ENCODE measurements at places on chromosomes 16 and 17.

DNA sequence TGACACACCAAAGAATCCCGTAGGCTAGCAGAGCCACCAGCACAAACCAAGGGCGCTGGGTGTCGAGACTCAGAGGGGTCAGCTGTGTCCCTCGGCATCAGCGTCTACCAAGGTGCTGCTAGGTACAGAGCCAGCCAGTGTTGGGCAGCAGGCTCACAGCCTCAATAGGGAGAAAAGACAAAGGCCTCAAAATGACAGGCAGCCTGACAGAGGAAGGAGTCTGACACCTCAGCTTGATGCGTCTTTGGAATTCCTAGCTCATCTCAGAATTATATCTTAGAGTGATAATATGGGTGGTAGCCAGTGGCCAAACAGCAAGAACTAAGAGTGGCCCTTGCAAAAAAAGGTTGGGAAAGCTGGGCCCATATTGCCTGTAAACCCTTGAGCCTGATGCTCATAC is 45.9 kb downstream of the HS3ST3B1 start:
- DNase-seq, result no peak

DNA sequence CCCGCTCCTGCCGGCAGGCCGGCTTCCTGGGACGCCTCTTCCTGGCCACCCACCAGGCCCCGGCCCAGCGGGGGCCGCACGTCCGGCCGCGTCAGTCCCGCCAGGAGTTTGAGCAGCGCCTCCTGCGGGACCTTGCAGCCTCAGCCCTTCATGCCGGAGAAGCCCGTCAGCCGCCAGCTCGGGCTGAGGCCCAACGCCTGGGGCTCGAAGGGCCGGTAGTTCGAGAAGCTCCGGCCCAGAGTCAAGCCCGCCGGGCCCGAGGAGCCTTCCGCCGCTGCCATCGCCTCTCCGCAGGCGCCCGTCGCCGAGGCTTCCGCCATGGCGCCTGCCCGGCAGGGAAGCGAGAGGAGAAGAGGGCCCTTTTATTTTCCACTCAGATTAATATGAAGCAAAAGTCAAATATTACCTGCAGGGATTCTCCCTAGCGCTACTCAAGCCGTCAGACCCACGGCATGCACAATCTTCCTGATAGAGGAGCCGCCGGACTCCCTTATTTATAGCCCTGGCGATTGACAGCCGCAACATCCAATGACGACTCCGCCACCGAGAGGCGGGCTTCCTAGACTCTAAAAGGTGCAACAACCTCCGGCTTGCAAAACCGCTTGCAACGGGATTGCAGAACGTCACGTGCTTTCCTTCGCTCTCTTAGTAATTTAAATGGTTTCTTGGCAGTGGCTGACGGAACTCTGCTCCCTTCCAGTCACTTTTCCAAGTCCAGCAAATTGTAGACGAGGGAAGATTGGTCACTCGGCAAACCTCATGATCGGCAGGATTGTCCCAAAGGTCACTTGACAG is at the start of gene SEPHS2:
Gene SEPHS2 (minus strand): TSS at position 467 of the 795 bp plus-strand sequence. CDS start 147 bp downstream, at position 320.
- DNase-seq, result peak; percentile 96

- no peak for DNase-seq
Observed at GRCh38 chr16:11491524-11491923, 95.2 kb downstream of the LITAF start.

- no peak for DNase-seq
Observed at GRCh38 chr16:54216688-54217087, 69.9 kb downstream of the IRX3 start.
